ENCODE measurements at places on chromosomes 5 and 9. TPM values are rescaled to one million over a fixed set of nuclear protein-coding genes. Genes with fewer than 3 reads are reported as not detected.

TERT gene
- total RNA-seq: 15.5 TPM

PTPRD gene
- 32.5 TPM for total RNA-seq

GRCh38 chr5:115355767-115356381, 59.4 kb upstream of the CCDC112 start:
- DNase-seq: no peak

DNA sequence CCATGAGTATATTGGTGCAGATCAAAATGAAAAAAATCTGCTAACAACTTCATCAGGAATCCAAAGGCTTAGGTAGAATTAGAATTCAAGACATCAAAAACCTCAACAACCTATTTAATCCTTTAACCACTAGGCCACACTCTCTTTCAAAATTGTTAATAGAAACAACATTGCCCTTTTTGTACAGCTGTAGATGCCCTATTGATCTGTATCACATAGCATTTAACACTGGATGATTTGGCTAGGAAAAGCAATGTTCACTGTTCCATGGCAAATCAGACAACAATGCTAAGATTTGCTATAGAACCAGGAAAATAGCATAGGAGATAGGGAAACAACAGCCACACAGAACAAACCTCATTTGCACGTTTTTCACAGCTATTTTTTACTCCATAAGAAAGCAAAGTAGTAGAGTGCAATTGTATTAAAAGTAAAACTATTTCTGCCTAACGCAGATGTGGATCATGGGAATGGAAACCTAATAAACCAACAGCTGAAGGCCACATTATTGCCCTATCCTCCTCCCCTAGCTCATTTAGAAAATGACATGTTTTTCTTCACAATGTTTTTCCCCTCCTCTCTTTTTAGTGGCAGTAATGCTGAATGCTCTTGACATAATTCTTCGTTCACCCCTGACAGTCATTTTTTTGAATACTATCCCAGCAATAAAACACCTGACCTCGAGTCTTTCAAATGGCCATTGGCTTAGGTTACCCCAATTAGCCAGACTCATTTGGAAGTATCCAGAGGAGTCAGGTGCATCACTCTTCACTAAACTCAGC, 373.0 kb upstream of the CCNH start:
- DNase-seq: no peak

FOXD4L6 gene
- total RNA-seq: 0.13 TPM

GRCh38 chr5:100864931-100865330, 38.2 kb downstream of the ST8SIA4 start:
- DNase-seq: no peak

PAXX gene
- total RNA-seq: 51.2 TPM
